Calu3 (cell line): ENCODE measurements at places on chromosomes 7 and 10.

GRCh38 chr7:14144109-14144508 is 154.6 kb upstream of the ETV1 start:
- no peak for DNase-seq

DNA sequence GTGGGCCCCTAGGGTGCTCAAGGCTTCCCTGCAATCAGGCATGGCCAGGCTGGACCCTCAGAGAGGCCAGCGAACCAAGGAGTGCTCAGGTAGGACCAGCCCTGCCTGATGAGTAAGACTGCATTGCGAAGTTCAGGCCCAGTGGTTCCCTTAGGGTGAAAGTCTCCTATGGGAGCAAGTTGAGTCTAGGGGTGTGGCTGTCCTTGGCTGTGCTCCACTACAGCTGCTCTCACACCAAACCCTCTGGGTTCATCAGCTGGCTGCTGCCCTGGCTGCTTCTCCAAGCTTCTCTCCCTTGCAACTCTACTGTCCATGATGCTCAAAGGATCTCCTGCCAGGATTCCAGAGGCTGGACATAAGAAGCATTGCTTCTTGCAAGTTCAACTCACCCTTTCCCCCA is 18.7 kb downstream of the FAM25A start:
- no peak for DNase-seq

- DNase-seq = no peak
Measured at GRCh38 chr7:42167206-42167605, 69.8 kb downstream of the GLI3 start.

GRCh38 chr7:99409806-99410205 is 1.0 kb downstream of the BUD31 start:
- DNase-seq = no peak

DNA sequence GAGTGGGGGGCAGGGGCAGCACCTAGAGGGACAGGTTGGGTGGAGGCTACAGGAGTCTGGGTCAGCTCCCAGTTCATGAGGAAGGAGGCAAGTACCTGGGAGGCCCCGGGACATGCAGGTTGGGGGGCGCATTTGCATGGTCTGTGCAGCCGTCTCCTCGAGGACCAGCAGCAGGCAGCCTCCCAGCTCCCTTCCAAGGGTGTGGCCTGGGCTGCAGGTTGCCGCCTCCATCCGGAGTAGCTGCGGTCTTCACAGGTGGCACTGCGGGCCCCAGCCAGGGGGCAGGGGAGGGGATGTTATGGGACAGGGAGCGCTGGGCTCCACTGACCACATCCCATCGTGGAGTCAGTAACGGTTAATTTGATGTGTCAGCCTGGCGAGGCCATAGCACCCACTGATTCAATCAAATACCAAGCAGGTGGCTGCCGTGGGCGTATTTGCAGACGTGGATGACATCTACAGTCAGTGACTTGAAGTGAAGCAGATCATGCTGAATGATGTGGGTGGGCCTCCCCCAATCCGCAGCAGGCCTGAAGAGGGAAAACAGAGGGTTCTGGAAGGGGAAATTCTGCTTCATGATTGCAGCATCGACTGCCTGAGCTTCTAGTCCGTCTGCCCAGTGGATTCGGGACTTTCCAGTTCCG is 81.6 kb downstream of the PRKAG2 start:
- no peak for DNase-seq

DNA sequence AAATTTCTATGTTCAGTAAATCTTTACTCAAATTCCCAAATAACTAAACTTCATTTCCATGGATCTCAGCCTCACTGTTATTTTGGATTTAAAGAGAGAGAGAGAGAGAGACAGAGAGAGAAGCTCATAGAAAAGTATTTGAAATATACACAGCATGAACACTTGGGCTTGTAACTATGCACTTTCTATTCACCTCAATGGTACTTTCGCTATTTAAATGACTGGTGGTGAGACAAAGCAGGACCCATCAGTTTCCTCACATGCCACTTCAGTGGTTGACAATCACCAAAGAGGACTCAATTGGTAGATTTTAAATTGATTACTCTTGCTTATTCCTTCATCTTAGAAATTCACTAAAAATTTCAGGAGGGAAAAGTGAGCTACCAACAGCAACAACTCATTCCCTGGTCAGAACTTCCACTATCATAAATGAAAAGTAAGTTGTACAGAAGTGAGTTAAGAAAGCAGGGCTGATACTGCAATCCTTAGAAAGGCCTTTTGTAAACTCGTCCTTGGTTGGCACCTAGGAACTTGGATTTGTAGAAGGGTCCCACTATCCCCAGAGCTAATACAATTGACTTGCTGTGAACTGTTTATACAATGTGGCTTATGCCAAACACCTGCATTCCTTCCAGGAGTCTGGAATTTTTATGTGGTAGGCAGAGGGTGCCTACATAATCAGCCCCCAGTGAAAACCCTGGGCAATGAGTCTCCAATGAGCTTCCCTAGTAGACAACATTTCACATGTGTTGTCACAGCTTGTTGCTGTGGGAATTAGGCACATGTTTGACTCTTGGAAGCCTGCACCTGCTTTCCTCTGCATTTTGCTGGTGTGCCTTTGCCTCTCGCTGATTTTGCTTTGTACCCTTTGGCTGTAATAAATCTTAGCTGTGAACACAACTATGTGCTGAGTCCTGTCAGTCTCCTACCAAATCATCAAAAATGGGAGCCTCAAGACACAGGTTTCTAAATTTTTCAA is 10.8 kb downstream of the ERLIN1 start:
- no peak for DNase-seq

GRCh38 chr7:40815512-40815911 is 680.7 kb downstream of the SUGCT start:
- DNase-seq = no peak

- DNase-seq = no peak
Measured at GRCh38 chr7:66549466-66549865, 79.2 kb upstream of the KCTD7 start.
